Nephron progenitor cell (in vitro differentiated cells): ENCODE measurements at places on chromosomes 5 and 9.

- no peak for DNase-seq
These were observed 41.6 kb downstream of the KIAA1191 start for GRCh38 chr5:176319827-176320554.

- DNase-seq, result no peak
These were observed 84.9 kb downstream of the NTRK2 start for GRCh38 chr9:84754461-84754860.

DNA sequence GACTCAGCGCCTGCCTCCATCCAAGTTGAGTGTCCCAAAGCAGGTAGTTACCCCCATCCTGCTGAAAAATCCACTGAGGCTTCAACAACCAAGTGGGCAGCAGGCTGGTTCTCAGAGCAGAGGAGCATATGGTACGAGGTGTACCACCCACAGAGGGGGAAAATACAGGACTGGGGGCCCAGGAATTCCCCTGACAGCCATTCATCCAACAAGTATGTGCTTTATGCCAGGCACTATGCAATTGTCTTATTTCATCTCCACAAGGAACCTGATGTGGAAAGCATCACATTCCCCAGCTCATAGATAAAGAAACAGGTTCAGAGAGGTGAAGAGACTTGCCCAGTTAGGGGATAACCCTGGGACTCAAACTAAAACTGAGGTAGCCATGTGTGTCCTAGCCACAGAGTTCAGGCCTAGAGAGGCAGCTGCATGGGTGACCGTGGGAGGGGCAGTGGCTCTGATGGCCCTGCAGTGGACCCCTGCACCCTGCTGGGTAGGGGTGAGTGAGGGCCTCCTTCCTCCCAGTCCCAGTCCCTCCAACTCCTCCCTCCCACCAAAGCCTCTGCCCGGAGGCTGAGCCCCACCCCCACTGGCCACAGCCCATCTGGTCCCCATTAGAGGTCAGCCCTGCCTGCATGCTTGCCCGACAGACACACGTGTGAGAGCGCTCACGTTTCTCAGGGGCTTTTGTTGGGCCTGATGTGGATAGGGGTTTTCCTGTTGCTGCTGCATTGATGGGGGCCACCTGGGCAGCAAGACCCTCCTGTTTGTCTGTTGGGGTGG, 11.5 kb downstream of the PDLIM4 start:
- DNase-seq, result peak; percentile 66

DNA sequence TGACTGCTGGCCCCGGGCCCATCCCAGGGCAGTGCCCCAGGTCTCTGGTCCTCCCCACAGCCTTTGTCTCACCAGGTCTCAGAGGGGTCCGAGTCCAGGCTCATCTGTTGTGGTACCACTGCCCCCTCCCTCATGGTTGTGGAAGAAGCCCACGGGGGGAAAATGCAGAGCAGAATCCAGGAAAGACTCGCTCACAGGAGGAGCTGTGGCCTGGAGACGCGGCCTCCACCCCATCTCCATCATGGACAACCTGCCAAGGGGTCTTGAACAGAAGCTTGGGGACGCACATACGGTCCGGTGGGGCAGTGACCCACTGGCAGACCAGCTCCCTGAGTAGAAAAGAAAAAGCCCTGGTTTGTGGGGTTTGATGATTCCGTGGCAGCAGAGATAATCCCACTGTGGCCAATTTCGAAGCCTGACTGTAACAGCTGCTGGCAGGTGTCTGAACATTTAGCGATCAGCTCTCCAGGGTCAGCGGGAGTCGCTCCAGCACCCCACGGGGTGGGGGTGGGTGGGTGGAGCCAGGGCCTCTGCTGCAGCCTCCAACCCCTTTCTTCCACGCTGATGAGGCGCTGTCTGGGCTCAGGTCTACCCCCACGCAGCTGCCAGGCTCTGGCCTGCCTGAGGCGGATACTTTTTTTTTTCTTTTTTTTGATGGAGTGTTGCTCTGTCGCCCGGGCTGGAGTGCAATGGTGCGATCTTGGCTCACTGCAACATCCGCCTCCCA, 1.9 kb upstream of the GRIN1 start:
- DNase-seq, result no peak

DNA sequence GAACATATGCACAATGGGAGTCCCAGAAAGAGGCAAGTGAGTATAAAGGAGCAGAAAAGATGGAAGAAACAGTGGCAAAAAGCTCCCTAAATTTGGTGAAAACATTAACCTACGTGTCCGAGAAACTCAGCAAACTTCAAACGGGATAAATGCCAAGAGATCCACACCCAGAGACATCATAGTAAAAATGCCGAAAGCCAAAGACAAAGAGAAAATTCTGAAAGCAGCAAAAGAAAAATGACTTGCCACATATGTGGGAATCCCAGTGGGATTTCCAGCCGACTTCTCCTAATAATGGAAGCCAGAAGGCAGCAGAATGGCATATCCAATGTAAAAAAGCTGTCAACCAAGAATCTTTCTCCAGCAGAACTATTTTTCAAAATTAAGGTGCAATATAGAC, 101.2 kb downstream of the ADAMTS2 start:
- DNase-seq, result no peak

- no peak for DNase-seq
These were observed 119.4 kb downstream of the ADAMTS12 start for GRCh38 chr5:33772380-33772897.

DNA sequence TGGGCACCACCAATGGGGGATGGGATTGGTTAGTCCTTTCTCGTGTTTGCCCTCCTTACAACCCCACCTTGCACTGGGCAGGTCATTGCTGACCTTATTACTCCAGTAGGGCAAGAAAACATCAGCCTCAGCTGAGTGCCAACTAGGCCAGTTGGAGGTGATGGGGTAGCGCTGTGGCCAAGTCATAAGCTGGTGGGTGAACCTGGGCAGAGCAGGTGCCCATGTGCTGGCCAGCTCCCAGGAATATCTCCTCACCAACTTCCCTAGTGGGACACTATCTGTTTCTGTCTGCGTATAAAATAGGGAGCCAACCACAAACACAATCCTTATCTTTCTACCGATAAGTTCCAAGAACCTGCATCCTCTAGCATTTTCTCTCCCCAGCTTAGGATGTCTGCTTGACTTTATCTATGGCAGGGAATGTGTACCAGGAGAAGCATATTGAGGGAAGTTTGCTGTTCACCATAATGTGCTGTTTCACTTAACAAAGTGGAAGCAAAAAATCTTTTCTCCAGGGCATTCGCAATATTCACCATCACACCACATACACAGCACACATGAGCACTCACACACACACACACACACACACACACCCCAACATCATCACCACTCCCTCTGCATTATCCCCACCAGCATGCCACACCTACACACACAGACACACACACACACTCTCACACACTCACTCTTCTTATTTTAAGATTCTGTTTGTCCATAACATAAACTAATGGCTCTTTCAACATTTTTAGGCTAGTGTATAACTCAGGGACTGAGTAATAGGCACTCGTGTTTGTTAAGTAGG, 390.0 kb downstream of the ENC1 start:
- DNase-seq, result no peak

DNA sequence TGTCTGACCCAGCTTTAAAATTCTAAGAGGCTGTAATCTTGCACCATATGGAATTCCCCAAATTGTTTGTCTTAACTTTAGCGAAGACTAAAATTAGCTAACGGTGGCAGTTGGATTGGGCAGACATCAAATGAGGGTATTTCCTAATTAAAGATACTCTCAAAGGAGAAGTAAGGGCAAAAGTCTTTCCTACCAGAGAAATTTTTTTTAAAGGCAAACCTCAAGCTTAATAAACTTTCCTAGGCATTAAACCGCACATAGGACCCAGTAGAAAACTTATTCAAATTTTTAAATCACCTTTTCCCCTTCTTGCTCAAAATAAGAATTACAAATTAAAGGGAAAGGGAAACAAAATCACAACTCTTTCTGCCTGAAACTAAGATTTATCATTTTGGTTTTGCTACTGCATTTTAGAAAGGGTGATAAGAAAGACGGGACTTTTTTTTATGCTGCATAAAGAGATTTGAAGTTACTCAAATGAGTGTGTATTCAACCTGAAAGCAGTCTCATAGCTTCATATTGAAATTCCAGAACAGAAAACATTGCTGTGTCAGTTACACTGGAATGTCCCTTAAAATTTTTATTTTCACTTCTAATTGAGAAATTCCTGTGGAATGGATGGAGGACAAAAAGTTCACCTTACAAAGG, 189.1 kb upstream of the PTGER4 start:
- no peak for DNase-seq

DNA sequence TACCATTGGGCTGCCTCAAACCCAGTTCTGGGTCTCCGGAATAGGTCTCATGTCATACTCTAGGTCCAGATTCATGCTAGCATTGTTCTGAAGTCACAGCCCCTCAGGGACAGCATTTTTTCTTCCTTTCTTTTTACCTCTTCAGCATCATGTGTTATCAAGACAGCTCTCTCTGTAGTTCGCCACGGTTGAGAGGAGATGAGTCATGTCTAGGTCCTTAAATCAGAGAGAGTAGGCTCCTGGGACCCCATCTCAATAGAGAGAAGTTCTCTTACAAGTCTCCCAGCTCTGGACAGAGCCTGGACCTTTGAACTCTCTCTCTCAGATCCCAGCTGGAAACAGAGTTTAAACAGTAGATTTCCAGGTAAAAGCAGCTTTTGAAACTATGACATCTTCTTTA, 332.4 kb upstream of the CD180 start:
- DNase-seq, result peak; percentile 47

DNA sequence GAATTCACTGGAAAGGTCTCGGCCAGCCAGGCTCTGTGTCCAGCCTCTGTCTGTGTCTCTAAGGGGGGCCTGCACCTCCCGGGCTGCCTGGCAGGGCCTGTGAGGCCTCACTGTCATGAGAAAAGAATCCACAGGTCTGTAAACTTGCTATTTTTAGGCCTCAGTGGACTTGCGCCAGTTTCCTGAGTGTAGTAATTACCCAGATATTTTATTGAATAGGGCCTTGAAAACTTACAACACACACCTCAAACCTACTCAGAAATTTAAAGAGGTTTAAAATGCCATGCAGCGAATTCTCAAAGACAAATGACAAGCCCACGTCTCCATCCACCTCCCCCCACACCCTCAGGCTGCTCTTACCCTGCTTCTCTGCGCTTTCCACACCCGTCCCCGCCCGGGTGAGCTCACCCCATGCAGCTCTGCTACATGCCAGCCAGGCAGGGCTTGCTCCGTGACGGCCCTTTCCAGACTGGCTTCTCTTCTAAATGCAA, 8.8 kb upstream of the TENT4A start:
- DNase-seq, result no peak

DNA sequence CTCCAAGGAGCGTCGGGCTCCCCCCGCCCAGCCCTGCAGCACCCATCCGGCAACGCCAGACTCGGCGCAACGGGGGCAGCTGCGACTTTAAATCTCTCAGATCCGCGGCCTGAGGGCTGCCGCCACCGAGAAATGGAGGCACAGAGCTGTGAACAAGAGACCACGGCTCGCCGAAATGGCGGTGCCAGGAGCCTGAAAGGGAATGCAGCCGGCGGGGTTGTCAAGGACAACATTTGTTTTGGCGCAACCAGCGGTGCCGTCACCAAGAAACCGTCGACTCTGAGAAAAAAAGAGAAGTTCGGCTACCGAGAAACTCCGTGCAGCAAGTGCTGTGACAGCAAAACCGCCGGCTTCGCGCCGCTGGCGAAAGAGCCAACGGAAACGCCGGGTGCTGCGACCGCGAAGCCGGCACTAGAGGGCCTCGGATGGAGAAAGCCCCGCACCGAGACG, 2.1 kb upstream of the ANXA2R start:
- peak; percentile 72 for DNase-seq

DNA sequence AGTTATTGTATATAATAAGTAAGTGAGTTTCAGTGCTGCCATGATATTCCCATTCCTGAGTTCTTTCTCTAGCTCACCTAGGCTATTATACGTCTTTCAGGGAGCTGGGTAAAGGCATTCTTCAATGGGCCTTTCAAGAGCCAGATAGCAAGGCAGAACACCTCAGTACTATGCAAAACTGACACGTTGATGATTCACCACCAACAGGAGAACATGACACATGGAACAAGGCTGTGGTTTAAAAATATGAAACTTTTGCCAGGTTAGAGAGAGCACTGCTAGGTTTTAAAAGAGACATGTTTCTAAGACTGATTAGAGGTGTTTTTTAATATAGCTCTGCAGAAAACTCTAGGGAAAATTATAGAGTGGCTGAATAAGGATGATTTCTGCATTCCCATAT, 95.9 kb downstream of the UGCG start:
- no peak for DNase-seq

DNA sequence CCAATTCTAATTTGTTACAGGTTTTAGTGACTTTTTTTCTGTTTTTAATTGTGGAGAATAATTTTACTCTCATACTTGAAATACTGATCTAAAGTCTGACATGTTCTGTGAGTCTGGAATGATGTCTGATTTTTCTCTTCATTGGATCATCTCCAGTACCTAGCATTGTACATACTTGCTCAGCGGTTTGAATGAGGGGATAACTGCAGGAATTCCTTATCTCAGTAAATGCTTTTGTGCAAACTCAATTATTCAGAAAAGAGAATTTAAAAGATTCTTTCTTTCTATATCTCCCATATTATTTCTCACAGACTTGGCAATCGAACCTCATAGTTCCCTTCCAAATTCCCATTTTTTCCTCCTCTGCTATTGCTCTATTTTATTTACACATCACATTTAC, 397.9 kb upstream of the SGCD start:
- no peak for DNase-seq

- no peak for DNase-seq
These were observed 339.5 kb upstream of the ZNF608 start for GRCh38 chr5:125085797-125086505.

GRCh38 chr5:6496636-6497035, 48.0 kb downstream of the UBE2QL1 start:
- DNase-seq, result no peak

GRCh38 chr9:136107953-136108647, 10.6 kb downstream of the TMEM250 start:
- no peak for DNase-seq
